ENCODE measurements at places on chromosomes 1 and 21.
A peak's percentile ranks its signal among the peaks of the same experiment; 100 is the strongest.

GRCh38 chr1:225448146-225448805, 20.4 kb upstream of the LBR start:
- DNase-seq, result peak; percentile 84

DNA sequence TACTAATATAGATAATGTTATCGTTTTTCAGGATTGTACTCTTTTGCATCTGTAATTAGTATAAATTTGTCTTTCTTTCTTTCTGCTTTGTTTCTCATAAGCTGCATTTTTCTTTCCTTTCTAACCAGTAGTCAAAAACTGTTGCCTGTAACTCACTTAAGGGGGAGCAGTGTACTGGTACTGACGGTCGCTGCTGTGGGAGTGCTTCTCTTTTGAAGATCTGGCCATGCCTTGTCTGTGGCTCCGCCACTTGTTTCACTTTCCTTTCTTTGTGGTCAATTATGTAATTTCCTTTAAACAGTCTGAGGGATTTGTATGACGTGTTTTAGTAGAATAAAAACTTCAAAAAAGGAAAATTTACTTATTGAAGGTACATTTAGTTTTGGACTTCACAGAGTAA, 37.0 kb downstream of the MIA3 start:
- DNase-seq, result peak; percentile 46

DNA sequence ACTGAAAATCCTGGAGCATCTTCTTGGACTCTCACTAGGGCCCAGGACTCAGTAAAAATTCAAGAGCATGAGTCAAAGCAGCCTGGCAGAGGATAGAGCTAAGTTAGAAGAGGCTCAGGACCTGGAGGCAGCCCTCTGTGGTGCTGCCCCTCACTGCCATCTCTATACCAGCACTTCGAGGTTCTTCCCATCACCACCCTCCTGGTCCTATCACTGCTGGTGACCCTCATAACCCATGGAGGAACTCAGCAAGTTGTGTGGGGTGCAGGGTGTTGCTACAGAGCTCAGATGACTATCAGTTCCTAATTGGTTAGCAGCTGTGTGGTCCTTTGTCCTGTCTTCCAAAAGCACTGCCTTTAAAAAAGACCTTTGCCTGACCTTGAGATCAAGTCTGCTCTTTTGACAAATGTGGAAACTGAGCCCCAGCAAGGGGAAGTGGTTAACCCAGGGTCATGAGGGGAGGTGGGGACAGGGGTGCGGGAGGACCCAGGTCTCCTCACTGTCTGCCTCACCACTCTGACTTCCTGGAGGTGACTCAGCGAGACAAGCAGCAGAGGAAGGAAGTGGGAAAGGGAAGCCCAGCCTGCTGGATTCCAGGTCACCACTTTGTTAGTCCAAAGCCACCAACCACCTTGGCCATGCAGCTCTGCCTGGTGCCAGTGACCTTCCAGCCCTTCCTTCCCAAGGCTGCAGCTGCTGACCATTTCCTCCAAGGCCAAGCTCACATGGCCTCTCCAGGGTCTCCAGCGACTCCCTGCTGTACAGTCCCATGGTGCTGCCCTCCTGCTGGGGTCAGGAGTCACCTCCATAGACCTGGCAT, 199.4 kb upstream of the EDN2 start:
- DNase-seq, result no peak

DNA sequence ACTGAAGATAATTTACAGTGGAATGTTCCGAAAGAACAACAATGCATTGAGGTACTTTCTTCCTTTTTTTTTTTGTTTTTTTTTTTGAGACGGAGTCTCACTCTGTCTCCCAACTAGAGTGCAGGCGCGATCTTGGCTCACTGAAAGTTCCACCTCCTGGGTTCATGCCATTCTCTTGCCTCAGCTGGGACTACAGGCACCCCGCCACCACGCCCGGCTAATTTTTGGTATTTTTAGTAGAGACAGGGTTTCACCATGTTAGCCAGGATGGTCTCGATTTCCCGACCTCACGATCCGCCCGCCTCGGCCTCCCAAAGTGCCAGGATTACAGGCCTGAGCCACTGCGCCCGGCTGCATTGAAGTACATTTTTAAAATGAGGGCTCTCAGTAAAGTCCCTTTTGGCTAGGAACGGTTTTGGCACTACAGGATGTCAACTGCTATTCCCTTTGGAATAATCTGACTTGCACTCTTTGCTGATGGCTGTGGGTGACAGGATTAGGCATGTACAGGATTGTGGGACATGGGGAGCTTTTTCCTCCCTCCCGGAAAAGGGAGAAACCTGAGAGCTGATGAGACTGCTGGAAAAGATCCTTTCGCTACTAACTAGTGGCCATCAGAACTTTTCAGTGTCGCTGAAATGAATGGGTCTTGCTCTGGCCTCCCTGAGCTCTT, 56.9 kb upstream of the EDEM3 start:
- no peak for DNase-seq

DNA sequence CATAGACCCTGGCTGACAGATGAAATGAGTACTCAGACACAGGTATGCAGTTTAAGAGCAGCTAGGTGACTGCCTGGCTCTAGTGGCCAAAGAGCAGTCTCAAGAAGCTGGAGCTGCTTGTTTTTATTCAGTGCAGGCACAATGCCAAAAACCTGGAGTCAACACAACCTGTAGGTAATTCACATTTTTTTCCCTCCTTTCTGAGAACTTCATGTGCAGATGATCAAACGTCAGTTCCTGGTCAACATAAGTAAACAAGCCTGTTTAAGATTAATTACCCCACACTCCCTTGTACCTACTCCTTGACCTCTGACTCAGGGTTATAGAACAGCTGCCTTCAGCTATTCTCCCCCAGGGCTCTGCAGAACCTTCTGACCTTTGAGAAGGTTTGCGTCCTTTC, 17.3 kb upstream of the ACADM start:
- DNase-seq, result no peak

- DNase-seq, result no peak
Observed at GRCh38 chr21:40618191-40618973, 228.6 kb downstream of the DSCAM start.

DNA sequence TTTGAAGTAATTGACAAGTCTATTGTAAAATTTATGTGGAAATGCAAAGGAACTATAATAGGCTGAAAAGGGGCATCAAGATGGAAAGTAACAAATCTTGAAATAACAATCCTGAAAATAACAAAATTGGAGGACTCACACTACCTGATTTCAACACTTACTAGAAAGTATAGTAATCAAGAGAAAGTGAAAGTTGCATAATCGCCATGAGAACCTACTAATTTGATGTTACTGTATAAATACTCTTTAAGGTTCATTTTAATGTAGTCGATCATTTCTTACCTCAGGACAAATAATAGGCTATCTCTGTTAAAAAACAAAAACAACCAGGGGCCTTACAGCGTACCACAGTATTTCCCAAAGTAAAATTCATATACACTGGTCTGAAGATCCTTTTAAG, 71.7 kb downstream of the EDEM3 start:
- DNase-seq, result no peak

DNA sequence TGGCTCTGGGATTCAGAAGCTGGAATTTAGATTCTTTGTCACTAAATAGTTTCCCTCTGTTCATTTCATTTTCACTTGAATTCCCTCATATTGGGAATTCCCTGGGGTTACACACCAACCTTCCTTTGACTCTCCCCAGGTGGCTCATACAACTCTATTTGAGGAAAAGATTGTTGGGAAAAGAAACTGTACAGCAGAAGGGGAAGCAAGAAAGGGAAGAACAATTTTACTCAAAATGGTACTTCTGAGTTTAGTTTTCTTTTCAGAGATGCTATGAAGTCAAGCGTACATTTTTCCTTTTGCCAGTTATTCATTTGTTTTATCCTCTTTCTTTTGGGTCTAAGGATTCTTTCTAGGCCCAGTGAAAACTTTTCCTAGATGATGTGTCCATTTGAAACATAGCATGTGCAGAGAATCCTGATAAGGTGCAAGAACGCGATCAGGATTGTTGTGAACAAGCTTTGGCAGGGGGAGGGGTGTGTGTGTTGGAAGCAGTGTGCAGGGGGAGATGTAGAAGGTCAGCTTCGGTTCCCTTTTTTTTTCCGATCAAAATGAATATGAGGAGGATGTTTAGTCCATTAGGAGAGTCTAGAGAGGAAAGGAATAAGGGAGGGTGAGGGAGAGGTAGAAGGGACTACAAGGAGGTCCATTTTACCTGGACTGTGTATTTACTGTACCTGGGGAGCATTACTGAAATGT, 26.8 kb upstream of the CD1D start:
- peak; percentile 16 for DNase-seq

- DNase-seq, result no peak
Observed at GRCh38 chr1:100122177-100122576, 10.6 kb downstream of the SASS6 start.

DNA sequence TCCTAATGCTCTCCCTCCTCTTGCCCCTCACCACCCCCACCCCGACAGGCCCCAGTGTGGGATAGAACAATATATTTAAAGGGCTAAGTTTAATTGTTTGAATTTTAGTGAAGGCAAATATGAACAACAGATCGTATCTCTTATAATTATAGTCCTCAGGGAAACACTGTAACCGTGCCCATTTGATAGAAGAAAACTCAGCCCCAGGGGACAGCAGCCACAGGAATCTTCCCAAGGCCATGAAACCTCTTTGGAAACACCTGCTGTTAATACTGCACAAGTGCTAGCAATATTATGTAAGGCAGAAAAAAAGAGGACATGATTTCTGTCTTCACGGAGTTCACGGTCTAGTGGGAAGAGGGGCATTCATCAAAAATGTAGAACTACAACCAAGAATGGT, 142.2 kb downstream of the URB2 start:
- no peak for DNase-seq

GRCh38 chr1:10302416-10302815, 92.0 kb downstream of the KIF1B start:
- DNase-seq, result no peak

DNA sequence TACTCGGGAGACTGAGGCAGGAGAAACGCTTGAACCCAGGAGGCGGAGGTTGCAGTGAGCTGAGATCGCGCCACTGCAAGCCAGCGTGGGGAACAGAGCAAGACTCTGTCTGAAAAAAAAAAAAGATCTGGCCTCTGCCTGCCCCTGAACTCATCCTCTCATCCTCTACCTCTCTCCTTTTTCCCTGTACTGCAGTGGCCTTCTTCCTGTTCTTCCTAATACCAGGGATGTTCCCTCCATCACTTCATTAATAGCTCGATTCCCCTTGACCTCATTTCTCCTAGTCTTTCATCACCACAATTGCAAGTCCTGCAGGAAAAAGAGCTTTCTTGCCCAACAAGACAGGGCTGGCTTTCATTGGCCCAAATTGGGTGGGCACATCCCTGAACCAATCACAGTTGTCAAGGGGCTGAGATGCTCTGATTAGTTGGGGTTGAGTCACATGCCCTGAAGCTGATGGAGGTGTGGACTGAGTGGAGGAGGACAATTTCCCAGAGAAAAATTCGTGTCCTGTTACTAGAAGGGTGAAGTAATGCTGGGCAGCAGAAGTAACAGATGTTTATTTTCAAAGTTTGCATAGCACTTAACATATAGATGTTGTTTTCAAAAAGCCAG, 86.8 kb upstream of the PUM1 start:
- no peak for DNase-seq

DNA sequence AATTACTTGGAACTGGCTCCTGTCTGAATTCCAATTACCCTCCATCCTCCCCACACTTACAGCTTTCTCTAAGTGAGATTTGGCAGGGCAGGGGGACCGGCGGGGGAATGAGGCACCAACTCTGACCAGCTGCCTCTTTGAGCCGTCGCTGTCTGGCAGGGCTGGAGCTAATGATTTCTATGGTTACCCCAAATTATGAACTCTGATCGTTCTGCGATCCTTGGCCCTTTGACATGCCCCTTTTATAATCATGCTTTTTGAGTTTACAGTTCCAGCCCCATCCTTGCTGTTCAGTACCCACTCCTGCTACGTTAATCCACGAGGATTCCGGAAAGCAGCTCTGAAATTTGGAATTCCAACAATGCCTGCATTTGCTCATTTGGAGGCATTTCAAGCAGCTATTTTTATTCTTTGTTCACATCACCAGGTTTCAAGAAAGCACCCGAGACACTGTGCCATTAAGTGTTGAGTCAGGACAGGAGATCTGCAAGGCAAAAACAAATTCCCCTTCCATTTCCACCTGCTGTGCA, 54.6 kb upstream of the LBR start:
- DNase-seq, result no peak

GRCh38 chr1:226157761-226158316, 28.7 kb downstream of the ACBD3 start:
- DNase-seq, result no peak
